ENCODE measurements at places on chromosomes 1 and 21.

DNA sequence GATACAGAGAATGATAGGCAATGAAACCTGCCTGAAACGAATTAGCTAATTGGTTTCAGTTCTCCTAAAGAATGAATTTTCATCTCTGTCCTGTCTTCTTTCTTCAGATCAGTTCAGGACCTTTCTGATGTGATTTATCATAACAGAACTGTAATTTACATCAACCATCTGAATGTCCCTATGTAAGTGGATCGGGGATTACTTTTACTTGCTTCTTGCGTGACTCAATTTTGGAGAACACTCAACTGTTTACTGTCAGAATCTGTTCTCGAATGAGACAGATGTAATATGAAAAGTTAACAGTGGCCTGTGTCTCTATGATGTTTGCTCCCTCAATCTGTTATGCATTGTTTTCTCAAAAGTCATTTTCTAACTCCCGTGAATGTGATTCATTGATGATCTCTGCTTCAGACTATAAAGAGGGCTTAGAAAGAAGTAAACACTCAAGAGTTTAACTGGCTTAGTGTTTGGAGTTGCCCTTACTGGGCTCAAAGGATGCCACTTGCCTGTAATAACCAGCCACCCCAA lies 111.0 kb downstream of the GABPA start:
- DNase-seq = no peak

GRCh38 chr1:208093754-208094719 lies 150.1 kb downstream of the PLXNA2 start:
- DNase-seq = peak; percentile 66

DNA sequence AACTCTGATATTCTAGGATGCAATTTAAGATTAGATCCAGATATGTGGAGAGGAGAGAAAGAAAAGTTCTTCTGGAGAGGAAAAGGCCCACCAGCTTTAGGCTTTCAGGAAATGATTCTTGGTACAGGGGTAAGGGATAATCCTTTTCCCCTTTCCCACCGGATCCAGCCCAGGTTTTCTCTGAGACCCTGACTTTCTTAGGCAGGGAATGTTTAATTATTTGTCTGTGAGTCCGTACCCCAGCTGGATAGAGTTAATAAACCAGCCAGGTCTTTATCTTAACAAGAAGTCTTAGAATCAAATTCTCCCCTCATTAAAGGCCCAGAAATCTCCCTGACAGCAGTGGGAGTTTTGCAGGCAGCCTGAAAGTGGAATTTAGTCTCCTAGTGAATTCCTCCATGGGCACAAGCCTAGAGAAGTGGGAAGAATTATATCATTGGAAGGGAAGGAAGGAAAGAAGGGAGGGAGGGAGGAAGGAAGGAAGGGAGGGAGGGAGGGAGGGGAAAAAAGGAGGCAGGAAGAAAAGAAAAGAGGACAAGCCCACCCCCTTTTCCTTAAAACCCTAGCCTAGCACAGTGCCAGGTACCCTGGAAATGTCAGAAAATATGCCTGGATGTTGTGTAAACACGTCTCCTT lies 189.0 kb downstream of the PLPP3 start:
- no peak for DNase-seq

DNA sequence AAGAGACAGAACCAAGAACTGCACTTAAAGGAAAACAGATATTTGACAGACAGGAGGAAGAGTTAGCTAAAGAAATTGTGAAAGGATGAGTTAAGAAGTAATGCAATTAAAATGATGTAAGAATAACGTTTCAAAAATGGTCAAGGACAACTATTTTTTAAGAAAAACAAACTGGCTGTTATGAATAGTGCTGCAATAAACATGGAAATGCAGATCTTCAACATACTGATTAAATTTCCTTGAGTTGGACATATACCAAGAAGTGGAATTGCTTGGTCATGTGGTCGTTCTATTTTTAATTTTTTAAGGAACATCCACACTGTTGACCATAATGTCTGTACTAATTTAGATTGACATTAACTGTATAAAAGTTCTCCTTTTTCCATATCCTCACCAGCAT lies 23.1 kb upstream of the PHTF1 start:
- DNase-seq = no peak

- no peak for DNase-seq
These were observed 21.3 kb upstream of the TARBP1 start for GRCh38 chr1:234500269-234500668.

- DNase-seq = no peak
These were observed 281.5 kb upstream of the VAMP3 start for GRCh38 chr1:7489586-7489985.

DNA sequence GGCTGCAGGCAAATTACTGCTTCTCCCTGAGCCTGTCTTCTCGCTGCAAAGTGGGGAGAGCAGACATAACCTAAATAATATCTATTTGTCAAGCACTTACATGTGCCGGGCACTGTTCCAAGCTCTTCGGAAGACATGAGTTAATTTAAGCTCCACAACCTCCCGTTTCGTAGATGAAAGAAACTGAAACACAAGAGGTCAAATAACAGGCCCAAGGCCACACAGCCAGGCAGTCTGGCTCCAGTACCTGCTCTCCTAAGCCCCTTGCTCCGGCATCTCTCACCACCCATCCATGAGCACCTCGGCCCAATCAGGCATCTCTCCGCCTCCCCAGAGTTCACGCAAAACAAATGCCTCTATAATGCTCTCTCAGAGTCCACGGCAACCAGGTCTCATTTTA lies 65.4 kb downstream of the TAS1R2 start:
- no peak for DNase-seq

DNA sequence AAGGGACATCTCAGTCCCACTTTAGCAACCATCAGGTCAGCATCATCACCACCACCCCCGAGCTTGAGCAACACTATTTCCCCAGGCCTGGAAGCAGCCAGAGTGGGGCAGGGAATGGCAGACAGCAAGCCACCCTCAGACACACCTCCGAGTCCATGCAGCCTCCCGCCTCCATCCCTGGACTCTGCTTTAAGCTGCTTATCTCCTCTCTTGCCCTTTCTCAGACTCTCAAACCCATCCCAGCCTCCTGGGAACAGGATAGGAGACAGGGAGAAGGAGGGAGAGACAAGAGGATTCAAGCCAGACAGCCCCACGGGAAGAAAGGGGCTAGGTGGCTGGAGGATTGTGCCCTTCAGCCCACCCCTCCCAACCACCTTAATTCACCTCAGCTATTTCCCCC lies 1.7 kb downstream of the PIAS3 start:
- no peak for DNase-seq

All from right hindlimb (tissue), 1 donor.